ENCODE measurements at places on chromosomes 4 and X.

GRCh38 chrX:100812216-100813158 lies 7.7 kb upstream of the CSTF2 start:
- DNase-seq, result no peak

GRCh38 chrX:130594453-130594916 lies 192.7 kb downstream of the RBMX2 start:
- DNase-seq, result no peak

GRCh38 chr4:28490669-28491068 lies 1630.0 kb downstream of the STIM2 start:
- DNase-seq, result no peak

- no peak for DNase-seq
These were observed 49.8 kb upstream of the HSD17B10 start for GRCh38 chrX:53483838-53484405.

- no peak for DNase-seq
These were observed 2.8 kb upstream of the GSX2 start for GRCh38 chr4:54097152-54097551.

- DNase-seq, result no peak
These were observed 203.3 kb upstream of the JADE1 start for GRCh38 chr4:128606173-128606572.

DNA sequence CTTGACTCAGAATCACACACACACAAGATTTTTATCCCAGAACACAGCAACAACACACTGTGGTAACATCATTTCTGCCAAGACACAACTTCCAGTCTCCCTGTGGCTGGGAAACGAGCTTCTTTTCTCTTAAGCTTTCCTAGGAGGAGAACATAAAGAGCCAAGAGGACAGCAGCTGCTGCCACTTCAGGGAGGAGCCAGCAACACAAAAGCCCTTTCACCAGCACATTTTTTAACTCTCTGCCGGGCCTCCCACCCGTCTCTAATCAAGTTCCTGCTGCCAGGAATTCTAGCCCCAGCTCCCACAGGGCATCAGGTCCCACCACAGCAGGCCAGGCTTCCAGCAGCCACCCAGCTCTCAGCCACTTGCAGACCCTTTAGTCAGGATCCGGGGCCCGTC lies 22.4 kb downstream of the FAT1 start:
- no peak for DNase-seq
